Activated CD4-positive, alpha-beta T cell treated with anti-CD3 and anti-CD28 coated beads, Interleukin-2, amount 50 U/mL, for 1 hour (primary cell): ENCODE measurements at places on chromosomes 11 and 22.

DNA sequence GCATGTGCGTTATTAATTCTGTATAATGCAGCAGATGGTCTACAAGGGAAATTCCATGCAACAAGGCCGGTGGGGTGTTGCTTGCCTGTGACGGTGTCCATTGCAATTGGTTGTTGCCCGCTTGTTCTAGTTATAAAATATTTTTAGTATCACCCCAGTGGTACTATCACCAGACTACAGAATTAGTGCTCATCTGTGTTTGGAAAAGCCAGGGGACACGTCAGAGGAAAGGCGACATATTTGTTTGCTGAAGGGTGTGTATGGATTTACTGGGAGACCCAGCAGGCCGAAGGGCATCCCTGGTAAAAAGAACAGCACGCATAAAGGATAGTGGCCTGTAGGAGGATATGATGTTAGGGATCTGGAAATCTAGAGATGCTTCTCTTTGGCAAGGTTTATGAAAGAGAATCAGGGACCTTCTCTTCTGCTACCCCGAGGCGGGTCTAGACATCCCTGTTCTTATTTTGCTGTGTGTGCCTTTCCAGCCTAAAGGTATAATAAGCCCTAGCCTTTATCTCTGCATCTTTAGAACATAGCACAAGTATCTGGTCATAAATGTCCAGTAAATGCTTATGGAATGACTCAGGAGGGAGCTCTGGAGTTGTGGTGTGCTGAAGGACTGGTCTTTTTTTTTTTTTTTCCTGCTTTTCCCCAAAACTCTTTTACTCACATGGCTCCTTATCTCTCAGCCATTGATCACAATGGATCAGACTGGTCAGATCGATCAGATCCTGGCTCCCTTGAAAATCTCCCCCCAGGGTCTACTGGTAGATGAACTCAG lies 90.9 kb downstream of the LDLRAD3 start:
- DNase-seq: no peak

DNA sequence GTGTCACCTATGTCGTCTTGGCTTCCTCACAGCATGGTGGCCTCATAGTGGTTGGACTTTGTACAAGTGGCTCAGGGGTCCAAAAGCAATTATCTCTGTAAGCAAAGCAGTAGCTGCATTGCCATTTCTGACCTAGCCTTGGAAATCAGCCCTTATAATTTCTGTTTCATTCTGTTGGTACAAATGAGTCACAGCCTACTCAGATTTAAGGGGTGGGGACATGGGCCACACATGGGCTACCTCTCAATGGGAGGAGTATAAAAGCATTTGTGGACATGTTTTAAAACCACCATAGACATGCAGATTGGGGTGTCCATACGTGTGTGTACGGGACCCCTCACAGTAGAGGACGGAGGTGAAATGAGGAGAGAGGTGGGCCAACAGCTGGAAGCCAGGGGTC lies 41.6 kb downstream of the CHRDL2 start:
- DNase-seq: no peak

DNA sequence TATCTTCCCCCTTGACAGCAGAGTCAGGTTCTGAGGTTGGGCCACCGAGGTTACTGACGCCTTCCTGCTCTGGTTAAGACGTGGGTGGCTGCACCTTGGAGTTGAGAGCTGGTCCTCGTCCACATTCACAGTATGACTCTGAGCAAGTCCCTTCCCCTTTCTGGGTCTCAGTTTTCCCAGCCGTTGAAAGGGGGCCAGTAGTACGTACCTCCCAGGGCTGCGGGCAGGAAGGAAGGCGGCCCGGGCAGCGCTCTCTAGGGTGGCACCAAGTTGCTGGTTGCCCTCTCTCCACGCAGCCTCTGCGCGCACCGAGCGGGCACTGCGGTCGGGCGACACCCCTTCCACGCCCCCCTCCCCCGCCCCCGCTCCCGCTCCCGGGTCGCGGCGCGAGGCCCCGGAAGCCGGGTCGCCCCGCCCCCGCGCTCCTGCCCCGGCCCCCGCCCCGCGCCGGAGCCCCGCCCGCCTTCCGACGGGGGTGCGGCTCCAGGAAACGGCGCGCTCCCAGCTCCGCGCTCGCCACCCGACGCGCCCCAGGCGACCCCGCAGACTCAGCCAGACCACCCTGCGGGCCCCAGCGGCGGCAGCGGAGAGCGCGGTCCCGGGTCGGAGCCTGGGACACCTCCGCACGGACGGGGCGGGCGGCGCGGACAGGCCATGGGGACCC lies at the start of gene EHBP1L1:
Gene EHBP1L1 (plus strand): TSS at position 486 of the 664 bp plus-strand sequence. CDS start 250 bp downstream, outside the sequence.
- DNase-seq: peak; percentile 75

DNA sequence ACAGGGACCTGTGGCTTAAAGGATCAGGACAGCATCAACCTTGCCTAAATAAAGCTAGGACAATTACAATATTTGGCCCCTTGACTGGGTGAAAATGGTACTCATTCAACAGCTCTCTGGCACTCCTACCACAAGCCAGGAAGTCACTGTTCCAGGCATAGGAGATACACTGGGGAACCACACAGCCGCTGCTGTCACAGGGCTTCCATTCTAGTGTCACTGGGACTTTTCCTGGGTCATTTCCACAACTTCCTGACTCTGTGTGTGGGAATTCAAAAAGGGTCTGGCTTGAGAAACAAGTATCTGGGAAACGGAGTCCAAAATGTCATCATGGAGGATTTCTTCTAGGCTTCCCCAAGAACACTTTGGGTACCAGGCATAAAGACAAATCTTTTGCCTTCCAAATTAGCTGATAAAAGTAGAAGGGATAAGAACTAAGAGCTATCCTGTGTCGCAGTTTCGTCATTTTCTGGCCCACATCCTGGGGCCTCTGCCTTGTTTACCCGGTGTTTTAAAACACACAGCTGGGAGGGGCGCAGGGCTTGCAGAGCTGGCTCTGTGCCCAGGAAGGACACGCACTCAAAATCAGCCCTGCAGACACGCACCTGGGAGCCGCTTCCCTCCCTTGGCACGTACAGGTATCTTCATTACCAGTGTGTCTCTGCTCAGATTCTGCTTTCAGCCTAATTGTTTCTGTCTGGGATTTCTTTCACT lies 38.0 kb downstream of the TMEM45B start:
- peak; percentile 75 for DNase-seq

DNA sequence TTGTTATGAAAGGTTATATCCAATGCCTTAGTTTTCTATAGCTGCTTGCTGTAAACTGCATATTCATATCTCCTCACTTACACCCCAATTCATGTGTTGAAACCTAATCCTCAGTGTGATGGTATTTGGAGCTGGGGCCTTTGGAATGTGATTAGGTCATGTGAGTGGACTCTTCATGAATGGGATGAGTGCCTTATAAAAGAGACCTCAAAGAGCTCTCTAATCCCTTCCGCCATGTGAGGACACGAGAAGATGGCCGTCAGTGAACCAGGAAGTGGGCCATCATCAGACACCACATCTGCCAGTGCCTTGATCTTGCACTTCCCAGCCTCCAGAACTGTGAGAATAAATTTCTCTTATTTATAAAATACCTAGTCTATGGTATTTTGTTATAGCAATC lies 79.3 kb downstream of the CYP2R1 start:
- no peak for DNase-seq

DNA sequence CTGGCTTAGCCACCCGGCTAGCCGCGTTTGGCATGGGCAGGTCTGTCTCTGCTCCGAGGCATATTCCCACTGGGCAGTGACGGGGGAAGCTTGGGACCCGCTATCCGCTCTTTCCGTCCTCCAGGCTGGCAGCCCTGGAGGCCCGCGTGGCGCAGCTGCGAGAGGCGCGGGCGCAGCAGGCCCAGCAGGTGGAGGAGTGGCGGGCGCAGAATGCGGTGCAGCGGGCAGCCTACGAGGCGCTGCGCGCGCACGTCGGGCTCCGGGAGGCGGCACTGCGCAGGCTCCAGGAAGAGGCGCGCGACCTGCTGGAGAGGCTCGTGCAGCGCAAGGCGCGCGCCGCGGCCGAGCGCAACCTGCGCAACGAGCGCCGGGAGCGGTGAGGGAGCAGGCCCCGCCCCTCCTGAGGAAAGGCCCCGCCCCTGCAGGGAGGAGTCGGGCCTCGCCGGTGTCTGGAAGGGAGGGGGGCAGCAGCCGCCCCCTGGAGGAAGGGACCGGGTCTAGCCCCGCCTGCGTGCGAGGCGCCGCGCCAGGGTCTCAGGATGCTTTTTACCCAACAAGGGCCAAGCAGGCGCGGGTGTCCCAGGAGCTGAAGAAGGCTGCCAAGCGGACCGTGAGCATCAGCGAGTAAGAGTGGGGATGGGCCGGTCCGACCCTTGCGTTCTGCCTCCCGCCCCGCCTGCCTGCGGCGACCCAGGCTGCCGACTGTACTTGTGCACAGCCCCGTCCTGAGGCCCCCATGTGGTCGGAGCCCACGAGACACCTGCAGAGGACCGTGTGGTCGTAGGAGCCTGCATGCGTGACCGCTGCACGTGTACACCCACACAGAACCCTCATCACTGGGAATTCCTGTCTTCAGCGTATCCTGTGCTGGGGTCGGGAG lies 7.9 kb downstream of the ATG16L2 start:
- DNase-seq: peak; percentile 90

- DNase-seq: no peak
Measured at GRCh38 chr11:126385991-126386728, 30.7 kb downstream of the ST3GAL4 start.

DNA sequence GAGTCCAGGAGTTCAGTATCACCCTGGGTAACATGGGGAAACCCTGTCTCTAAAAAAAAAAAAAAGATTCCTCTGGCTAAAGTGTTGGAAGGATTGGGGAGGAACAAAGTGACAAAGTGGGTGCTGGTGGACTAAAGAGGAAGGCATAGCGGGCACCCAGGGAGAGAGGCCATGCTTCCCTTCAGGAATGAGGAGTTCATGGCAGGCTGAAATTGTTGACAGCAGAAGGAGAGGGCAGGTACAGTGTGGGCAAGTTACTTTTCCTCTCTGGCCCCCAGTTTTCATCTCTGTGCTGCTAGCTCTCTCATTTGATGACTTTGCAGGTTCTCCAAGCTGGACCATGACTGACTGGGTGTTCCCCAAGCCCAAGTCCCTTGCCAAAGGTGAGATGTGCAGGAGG lies 4.4 kb upstream of the SYT13 start:
- no peak for DNase-seq

GRCh38 chr11:125088123-125088522 lies 23.3 kb downstream of the TMEM218 start:
- no peak for DNase-seq

GRCh38 chr11:94023856-94024255 lies 2.7 kb downstream of the HEPHL1 start:
- no peak for DNase-seq

DNA sequence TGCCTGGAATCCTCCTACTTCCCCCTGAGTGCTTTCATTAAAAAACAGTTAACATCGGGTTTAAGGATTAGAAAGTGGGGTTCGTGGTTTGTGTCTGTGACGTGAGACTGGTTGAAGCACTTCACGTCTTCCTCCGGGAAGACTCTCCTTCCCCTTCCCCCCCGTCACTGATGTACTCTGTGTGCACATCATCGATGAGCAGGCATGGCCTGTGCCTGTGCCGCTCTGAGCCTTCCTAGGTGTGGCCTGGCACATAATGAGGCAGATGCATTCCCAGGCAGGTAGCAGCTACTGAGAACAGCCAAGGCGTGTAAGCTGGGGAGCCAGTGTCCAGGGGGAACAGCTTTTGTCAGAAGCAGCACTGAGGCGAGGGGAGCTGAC lies 93.8 kb downstream of the BCR start:
- no peak for DNase-seq

DNA sequence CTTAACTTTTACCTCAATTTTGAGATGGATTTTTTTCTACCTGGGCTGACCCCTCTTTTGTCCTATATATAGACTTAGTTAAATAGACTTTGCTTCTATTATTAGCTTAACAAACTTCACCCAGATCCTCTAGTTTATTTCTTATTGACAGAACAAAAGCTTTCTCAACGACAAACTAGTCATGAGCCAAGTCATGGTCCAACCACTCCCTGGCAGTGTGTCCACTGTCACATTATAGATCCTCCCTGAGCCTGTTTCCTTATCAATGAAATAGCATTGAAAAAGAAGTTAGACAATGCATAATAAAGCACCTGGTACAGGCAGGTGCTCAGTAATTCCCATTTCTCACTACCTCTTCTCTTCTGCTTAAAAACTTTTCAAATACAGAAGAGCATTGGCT lies 155.1 kb downstream of the SPON1 start:
- no peak for DNase-seq

DNA sequence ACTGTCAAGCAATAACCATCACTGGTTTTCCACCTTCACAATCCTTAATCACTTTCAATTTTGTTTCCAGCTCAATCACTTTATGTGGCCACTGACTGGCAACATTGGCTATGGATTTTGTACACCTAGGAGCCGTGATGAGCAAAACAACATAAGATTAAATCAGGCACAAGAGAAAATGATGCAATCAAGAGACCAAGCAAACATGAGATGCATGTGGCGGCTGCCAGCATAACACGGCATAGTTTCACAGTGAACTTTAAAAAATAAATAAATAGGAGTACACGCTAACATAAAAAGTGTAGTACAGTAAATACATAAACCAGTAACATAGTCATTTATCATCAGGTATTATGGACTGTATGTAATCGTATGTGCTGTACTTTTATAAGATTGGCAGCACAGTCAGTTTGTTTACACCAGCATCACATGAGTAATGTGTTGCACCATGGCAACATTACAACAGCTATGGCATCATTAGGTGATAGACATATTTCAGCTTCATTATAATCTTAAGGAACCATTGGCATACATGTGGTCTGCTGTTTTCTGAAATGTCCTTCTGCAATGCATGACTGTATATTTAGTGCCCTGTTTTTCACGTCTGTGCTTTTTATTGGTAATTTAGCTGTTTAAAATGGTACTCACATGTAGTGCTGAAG lies 83.3 kb upstream of the PRDM11 start:
- DNase-seq: no peak

DNA sequence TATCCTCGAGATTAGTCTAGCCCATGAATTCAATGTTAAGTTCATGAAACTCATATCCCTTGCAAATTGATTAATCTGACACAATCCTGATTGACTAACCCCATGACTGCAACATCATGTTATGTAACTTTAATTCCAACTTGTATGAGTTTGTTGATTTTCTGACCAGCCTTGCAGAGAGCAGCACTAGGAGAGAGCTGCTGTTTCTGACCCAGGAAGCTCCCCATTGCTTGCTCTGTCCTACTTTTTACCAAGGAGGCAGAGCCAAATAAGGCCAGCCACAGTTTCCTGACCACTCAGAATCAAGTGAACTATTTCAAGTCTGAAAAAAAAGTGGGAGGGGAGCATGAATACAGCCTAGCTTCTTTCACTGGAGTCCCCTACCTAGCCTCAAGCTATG lies 13.2 kb downstream of the MPZL3 start:
- no peak for DNase-seq

- DNase-seq: no peak
Measured at GRCh38 chr11:62712276-62712812, 4.9 kb downstream of the GNG3 start.

GRCh38 chr11:72263361-72263760 lies 19.4 kb upstream of the PHOX2A start:
- DNase-seq: no peak

DNA sequence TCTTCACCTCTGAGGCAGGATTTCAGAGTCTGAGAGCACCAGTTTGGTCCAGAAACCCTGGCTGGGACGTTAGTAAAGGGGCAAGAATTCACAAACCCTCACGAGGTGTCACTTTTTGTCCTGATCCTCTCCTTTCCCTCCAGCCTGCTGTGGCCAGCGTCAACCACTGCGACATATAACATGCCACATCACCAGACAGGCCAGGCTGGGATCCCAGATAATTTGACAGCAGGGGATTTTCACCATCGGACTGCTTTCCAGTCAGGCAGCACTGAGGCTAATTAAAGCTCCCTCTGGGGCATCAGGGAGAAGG lies 36.8 kb upstream of the RBFOX2 start:
- DNase-seq: no peak

- peak; percentile 20 for DNase-seq
Measured at GRCh38 chr11:67584205-67584880, 731 bp downstream of the GSTP1 start.
